ENCODE measurements at places on chromosomes 12 and 14.

GRCh38 chr12:5614256-5614655, 182.3 kb downstream of the NTF3 start:
- DNase-seq, result no peak

- no peak for DNase-seq
Observed at GRCh38 chr14:28678887-28679286, 87.7 kb upstream of the FOXG1 start.

DNA sequence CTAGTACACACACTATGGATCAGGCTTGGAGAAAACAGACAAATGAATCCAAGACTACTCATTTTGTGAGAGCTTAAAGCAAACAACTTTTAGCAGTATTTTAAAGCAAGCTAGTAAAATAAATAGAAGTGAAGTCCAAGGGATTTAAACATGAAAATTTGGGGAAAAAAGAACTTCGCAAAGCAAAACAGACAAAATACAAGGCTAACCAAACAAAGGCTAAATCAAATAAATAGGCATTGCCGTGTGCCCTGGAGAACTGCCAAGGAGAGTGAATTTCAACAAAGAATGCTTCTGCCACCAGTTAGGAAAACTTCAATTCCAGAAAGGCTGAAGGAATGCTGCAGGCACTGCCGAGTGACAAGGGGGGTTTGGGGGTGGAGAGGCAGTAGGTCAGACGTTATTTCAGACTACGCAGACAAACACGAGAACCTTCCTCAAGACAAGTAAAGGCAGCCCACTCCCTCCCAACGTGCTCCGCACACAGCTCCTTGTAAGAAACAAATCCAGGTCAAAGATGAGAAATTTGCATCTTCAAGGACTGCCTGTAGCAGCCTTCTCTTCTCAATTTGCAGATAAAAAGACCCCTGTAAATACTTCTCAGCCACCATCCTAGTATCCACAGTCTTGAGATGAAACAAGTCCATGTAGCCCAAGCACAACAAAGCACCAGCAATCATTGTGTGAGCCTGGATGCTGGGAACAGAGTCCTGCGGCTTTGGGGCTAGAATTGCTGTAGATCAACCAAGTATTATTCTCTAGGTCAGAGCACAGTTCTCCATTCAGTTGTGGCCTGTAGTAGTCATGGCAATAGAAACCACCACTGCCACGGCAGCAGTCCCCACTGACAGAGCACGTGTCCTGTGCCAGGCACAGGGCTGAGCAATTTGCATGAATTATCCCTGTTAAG, 43.3 kb downstream of the EFCAB11 start:
- no peak for DNase-seq

DNA sequence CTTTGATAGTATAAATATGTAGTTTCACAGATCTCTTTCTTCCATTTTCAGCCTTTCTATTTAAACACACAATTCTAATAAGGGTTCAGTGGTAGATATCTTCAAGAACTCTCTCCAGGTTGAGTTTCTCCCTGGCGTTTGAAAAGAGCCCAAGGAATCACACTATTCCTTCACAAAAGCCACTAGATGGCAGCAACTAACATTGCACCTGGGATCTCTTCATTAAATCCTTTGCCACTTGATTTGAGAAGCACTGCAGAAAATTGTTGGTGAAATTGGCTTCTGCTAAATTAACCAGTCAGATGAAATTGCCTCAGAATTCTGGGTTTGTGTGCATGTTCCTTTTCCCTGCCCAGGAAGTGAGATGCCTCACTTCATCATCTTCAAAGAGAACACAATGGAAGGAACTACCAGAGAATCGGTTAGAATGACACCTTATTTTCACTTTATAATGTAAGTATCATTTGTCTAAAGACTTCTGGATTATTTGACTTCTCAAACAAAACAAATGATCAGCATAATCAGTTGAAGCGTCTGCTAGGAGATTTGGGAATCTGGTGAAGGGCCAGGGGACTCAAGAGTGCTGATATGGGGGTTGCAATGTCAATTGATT, 6.8 kb downstream of the CCDC198 start:
- no peak for DNase-seq

GRCh38 chr12:22536346-22536945, 7.9 kb downstream of the C2CD5 start:
- DNase-seq, result no peak

DNA sequence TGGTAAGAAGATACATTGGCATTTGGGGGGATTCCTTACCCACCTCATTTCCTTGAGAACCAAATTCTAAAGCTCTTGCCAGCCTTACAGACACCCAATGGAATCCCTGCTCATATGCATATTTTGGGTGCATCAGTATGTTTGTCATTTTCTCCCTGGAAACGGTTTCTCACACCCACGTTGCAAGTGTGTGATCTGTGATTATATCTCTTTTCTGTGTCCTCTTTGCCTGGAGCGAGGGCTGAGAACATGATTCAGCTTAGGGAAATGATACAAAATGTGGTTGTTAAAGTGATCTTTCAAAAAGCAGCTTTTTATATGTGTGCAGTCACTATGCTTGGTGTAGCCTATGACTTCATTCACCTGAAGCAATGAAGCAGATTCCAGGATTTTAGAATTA, 52.0 kb downstream of the KCNMB4 start:
- DNase-seq, result no peak

DNA sequence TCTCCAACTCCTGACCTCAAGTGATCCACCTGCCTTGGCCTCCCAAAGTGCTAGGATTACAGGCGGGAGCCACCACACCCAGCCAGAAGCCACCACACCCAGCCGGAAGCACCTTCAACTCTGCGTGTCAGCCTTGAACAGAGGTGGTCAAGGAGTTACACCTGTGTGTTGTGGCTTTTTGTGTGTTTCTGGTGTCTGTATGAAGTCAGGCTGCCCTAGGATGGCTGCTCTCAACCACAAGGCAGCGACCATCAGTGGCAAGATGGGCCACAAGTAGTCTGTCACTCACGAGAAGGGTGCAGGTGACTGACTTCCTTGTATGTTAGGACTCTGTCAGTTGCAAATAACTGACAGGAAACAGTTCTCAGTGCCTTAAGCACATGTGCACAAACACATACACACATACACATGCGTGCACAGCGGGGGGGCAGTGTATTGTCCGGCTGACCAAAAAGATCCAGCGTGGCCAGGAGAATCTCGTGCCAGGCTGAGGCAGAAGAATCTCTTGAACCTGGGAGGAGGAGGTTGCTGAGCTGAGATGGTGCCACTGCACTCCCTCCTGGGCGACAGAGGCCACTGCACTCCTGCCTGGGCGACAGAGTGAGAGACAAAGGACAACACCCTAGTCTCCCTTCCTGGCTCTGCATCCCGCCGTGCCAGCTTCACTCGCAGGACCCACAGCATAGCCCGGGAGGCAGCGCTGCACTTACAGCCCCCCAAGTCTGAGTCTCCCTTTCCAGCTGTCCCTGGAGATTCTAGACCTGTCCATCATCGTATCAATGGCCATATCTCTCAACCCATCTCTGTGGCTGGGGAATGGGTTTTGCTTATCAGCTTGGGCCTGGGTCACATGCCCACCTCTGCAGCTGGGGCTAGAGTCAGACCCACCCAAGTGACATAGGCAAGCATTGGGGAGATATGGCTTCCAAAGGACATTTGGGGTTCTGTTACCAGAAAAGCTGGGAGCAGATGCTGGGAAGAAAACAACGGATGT, 13.7 kb downstream of the P2RX4 start:
- DNase-seq, result peak; percentile 82

DNA sequence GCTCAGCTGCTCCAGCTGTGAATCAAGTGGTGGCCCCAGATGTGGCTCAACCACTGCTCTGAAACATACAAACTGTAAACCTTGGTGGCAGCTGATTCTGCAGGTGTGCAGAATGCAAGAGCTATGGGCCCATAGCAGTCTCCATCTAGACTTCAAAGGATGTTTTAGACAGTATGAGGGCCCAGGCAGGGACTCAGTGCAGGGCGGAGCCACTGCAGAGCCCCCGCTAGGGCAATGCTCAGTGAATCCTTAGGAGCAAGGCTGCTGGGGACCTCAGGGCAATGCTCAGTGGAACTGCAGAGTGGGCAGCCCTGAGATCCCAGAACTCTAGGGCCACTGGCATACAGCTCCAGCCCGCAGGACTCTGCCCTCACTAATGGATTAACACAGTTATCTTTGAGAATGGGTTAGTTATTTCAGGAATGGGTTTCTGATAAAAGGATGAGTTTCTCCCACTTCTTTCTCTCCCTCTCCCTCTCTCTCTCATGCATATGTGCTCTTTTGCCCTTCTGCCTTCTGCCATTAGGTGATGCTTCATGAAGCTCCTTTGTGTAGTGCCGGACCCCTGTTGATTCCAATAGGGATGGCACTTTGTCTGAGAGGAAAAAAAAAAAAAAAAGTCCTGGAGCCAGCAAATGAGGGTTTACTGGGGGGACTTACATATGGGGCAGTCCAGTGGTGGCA, 48.4 kb upstream of the JDP2 start:
- no peak for DNase-seq

- DNase-seq, result no peak
Observed at GRCh38 chr14:68506645-68507419, 286.0 kb downstream of the ZFP36L1 start.

- DNase-seq, result no peak
Observed at GRCh38 chr12:1375323-1375722, 219.1 kb downstream of the FBXL14 start.

DNA sequence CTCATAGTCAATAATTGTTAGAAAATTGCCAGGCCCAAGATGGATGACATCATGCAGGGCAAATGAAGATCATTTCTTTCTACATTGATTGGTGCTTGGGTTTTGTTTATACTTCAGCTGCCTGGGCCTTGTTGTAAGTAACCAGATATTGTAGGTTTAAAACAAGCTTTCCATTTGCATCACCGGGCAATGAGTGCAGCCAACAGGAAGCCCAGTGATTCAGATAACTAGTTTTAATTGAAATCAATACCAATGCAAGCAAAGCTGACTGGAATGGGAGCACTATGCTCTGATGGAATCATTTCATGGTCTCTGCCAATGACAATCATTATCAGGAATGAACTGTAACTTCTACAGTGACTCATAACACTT, 279.3 kb downstream of the DUSP6 start:
- DNase-seq, result no peak

DNA sequence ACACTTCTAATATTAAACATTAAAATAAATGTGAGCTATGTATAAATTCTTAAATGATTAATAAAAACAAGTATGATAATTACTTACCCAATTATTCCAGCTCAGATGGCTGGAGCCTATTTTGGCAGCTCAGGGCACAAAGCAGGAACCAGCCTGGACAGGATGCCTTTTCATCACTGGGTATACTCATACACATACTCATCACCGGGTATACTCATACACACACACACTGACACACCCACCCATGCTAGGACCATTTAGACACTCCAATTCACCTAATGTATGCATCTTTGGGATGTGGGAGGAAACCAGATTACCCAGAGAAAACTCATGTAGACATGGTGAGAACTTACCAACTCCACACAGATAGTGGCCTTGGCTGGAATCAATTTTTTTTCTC, 57.9 kb upstream of the CNOT2 start:
- DNase-seq, result no peak

DNA sequence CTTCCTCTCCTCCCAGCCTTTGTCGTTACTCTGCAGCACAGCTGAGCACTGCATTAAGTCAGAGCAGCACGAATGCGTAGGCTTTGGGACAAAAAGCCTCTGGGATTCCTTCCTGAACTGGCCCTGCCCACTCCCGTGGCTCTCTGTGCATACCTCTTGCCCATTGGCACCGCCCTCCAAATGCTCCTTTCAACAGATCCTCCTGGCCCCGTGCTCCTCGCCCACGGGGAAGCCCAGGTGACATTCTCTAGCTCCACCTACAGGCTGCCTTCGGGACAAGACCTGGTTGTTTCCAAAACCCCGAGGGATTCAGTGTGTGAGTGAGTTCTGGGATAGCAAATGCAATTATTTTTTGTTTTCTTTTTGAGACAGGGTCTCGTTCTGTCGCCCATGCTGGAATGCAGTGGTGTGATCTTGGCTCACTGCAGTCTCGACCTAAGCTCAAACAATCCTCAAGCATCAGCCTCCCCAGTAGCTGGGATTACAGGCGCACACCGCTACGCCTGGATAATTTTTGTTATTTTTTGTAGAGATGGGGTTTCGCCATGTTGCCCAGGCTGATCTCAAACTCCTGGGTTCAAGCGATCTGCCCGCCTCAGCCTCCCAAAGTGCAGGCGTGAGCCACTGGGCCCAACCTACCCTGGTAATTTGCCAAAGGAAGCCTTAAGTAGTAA, 17.9 kb upstream of the TDRD9 start:
- DNase-seq, result peak; percentile 80

DNA sequence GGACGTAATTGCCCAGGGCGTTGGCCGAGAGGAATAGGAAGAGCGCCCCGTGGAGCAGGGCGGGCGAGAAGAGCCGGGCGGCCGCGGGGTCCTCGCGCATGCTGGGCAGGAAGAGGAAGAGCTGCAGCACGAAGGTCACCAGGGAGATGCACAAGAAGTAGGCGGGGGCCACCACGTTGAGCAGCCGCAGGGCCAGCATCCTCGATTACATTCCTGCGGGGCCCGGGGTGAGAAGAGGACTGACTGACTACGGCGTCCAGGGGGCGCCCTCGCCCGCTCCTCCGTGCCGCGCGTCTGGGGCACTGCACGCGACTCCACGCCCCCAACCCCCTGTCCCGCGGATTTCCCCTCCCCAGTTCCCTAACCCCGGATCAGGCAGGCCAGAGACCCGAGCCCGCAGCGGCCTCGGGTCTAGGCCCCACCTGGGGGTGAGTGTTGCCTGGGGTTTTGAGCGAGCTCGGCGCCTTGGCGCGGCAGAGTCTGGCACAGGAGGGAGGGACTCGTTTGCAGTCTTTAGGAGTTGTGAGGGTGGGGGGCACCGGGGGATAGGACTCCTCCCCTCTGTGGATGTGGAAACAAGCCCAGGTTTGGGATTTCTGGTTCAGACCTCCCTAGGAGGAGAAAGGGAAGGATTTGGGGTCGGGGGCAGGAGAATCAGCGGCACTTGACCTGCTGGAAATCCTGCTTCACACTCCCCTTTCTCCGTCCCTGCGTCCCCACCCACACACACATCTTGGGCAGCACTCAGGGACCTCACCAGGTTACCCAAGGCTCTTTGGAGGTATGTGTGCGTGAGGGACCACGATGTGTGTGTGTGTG, 1.8 kb downstream of the ZDHHC22 start:
- peak; percentile 63 for DNase-seq

- no peak for DNase-seq
Observed at GRCh38 chr12:40691913-40692764, at the start of gene CNTN1. Gene CNTN1, plus strand, starts transcription at chr12:40692439.

DNA sequence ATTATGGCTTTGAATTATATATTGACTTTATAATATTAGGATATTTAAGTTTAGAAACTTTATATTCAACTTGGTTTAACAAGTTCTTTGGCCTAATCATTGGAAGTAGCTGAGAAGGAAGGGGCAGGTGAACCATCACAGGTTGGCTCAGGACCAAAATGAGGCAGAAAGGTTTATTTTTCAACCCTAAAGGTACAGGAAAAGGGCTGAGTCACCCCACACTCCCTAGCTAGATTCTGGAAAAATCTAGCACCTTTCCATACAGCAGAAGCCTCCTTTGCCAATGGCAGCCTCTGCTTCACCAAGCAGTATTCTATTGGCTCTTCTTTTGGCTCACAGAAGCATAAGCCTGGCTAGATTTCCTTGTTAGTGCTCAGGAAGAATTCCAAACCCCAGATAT, 19.3 kb upstream of the MED6 start:
- no peak for DNase-seq
